Muscle of back (tissue), 13 donors: ENCODE measurements at places on chromosomes 11 and 22.

GRCh38 chr11:86695373-86695772, 23.0 kb upstream of the ME3 start:
- no peak for DNase-seq

- no peak for DNase-seq
Measured at GRCh38 chr22:23236440-23237184, 56.3 kb downstream of the BCR start.

DNA sequence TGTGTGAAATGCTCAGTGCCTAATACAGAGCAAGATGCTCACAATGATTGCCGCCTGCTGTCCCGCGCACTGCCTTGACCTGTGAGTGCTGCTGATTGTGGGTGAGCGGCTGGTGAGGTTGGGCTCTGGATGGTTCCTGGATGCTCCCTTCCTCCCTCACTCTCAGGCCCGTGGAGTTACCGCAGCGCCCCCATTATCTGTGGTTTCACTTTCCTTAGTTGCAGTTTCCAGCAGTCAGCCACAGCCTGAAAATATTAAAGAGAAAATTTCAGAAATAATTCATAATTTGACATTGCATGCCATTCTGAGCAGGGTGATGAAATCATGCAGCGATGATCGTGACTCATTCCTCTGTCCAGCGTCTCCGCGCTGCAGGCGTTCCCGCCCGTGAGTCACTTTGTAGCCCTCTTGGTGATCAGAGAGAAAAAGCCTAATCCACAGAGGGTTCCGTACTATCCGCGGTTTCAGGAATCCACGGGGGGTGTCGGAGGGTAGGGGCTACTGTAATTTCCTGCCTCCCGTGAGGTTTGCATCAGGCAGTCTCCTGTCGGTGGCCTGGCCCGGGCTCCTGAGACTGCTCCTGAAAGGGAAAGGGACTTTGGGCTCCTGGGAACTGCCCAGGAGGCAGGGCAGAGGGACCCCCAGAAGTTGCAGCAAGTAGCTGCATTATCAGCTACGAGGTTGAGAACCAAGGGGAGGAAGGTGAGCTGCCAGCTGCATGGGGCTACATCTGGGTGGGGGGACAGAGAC, 10.6 kb downstream of the RPL3 start:
- peak; percentile 92 for DNase-seq

DNA sequence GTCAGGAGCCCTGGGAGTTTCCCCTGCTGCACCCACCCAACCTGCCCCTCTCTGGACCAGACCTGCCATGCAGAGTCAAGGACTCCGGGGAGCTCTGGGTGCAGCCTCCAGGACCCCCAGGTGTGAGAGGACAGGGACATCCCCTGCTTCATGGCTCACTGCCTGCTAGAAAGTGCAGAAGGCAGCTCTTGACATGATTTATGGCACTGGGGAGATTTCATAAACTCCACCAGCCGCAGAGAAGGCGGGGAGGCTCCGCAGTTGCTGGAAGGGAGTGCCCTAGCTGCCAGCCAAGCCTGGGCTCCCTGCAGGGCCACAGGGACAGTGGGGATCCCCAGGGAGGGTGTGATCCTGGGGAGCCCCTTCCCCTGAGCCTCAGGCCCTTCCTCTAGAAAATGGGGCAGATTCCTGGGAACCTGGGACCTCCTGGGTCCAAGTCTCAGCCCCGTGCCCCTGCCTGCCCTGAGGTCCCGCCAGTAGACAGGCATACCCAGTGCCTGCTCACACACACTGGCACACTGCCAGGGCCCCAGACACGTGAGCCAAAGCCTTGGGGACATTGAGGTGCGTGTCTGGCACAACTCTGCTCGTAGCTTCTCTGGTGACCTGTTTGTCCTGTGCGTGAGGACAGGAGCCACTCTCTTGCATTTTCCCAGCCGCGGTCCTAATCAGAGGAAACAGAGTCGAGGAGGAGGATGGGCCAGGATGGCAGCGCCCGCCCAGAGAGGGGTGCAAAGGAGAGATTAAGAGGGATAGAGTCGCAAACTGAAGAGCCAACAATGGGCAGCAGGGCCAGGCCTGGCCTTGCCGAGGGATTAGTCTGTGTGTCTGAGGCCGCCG, 13.8 kb downstream of the CABP7 start:
- no peak for DNase-seq

DNA sequence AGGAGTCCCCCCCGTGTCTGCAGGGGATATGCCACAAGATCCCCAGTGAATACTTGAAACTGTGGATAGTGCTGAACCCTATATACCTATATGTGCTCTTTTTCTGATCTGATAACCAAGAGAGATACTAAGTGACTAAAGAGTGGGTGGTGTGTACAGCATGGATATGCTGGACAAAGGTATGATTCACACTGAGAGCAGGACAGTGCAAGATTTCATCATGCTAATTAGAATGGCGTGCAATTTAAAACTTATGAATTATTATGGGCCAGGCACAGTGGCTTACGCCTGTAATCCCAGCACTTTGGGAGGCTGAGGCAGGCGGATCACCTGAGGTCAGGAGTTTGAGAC, 90.2 kb upstream of the ALKBH3 start:
- DNase-seq = peak; percentile 16

DNA sequence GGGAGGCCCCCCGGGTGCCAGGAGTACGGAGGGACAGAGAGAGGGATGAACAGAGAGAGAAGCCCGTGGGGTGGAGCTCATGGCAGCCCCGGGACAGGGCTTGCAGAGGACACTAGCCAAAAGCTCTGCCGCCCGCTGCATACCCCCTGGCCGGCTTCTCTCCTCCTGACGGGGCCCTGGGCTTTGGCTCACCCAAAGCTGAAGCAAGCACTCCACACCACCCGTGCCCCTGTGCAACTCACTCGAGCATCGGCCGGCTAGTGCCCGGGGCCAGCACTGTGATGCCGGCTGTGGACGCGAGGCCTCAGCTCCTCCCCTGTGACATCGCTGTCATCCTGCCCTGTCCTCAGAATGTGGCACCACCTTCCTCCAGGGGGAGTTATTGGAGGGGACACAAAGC, 429.6 kb downstream of the BRD1 start:
- no peak for DNase-seq

- no peak for DNase-seq
Measured at GRCh38 chr11:15238856-15239255, 124.1 kb downstream of the INSC start.

GRCh38 chr11:43934601-43935423, 7.6 kb upstream of the C11orf96 start:
- DNase-seq = no peak

GRCh38 chr11:125211191-125211947, 46.8 kb downstream of the PKNOX2 start:
- peak; percentile 75 for DNase-seq

DNA sequence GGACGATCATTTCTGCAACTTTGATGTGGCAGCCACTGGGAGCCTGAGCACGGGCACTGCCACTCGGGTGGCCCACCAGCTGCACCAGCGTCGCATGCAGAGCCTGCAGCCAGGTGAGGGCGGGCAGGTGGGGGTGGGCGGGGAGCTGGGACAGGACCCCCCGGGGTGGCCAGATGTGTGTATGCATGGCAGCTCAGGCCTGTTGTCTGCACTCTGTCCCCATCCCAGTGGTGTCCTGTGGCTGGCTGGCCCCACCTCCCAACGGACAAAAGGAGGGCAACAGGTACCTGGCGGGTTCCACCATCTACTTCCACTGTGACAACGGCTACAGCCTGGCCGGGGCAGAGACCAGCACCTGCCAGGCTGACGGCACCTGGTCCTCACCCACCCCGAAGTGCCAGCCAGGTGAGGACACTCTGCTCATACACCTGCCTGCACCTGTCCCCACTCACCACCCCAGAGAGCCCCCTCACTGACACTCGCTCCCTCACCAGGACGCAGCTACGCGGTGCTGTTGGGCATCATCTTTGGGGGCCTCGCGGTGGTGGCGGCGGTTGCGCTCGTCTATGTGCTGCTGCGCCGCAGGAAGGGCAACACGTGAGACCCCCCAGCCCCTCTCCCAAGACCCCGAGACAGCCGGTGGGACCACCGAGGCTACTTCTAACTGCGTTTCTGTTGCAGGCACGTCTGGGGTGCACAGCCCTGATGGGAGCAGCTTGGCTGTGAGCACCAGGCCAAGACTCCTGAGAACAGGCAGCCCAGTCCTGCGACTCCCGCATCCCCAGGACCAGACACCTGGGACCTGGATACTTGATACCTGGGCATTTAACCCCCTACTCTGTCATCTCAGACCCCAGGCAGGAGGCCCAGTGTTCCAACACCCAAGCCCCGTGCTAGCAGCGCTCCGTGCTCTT, 6.7 kb downstream of the SUSD2 start:
- DNase-seq = no peak

GRCh38 chr11:1242289-1242688, 19.4 kb downstream of the MUC5B start:
- no peak for DNase-seq

DNA sequence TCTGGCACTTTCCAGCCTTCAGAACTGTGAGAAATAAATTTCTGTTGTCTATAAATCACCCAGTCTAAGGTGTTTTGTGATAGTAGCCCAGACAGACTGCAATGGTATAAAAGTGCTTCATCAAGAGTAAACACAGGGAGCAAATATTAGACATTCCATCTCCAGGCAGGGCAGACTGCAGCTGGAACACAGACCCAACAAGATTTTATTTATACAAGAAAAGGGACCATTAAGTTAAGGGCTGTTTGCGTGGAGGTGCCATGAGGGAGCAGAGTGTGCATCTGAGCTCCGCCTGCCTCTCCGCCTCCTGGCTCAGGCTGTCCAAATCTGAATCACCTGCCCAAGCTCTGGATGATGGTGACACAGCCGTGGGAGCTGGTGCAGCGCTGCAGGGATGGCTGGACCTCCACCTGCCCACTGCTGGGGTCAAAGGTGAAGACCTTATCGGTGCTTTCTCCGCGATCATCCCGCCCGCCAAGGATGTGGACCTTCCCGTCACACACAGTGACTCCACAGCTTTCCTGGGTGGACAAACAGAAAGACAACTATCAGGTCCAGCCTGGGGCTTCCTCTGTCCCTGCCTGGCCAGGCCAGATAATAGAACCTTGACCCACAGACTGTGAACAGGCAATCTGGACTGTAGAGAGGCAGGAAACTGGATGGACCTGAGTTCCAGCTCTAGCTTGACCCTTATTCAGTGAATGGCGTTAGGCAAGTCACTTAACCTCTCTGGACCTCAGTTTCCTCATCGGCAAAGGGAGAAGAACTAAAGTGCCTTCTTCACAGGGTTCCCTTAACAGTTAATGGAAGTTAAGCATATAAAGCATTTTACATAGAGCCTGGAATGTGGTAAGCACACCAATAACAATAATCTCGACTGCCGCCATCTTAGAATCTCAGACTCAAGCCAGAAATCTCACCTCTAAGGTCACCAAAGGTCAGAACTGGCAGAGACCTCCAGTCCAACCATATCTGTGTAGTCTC, 10.5 kb downstream of the KLHL35 start:
- no peak for DNase-seq

DNA sequence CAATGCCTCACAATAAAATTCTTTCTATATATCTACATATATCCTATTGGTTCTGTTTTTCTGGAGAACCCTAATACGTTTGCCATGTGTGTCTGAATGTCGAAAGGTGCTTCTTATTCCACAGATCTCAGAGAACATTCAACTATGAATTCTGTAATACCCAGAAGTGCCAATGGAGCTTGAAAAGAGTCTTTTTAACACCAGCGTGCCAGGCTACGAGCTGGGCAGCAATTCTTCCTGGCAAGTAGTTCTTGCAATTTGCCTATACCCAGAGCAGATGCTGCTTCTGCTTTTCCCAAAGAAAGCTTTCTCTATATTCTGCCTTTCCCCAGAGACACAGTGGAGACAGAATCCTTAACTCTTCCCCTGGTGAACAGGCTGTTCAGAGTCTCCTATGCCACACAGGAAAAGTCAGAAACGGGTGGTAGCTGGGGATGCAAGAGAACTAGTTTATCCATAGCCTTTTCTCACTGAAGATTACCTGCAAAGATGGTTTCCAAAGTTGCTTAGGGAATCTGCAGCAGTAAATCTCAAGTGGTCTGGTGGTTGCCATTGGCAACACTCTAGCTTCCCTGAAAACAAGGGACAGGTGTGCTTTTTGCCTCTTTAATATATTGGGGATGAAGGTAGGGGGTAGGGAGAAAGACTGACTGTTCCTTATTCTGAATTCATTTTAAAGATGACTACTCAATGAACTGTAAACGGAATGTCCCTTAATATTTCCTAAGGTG, 16.8 kb upstream of the PAFAH1B2 start:
- DNase-seq = no peak

GRCh38 chr11:8271106-8271886, 7.6 kb upstream of the LMO1 start:
- DNase-seq = no peak

DNA sequence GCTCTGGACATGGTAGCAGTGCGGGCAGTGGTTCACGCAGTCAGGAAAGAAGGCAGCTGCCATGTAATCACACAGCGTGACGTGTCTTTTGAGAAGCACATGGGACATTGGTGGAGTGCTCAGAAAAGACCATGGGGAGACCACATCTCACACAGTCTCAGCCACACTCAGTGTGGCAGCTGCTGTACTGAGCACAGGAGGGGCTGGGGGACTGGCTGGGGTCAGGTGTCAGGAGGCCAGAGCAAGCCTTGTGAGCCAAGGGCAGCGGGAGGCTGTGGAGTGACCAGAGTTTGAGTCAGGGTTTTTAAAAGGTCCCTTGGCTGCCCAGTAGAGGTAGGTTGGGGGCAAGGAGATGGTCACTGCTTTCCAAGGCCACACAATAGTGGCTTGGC, 18.5 kb downstream of the CLDN5 start:
- DNase-seq = no peak

- DNase-seq = peak; percentile 12
Measured at GRCh38 chr11:72996959-72997358, 145.2 kb downstream of the FCHSD2 start.

GRCh38 chr22:29310065-29310862, 3.8 kb downstream of the GAS2L1 start:
- peak; percentile 29 for DNase-seq
